ENCODE measurements at places on chromosomes 3 and 15. TPM values are rescaled to one million over a fixed set of nuclear protein-coding genes. Genes with fewer than 3 reads are reported as not detected.

Gene FAM3D
- total RNA-seq: not detected

- no peak for DNase-seq
Observed at GRCh38 chr3:16719426-16719825, 114.2 kb upstream of the DAZL start.

GRCh38 chr15:75225951-75226732 lies 24.5 kb downstream of the C15orf39 start:
- no peak for DNase-seq

Gene PLD1
- total RNA-seq: 1.0 TPM

DNA sequence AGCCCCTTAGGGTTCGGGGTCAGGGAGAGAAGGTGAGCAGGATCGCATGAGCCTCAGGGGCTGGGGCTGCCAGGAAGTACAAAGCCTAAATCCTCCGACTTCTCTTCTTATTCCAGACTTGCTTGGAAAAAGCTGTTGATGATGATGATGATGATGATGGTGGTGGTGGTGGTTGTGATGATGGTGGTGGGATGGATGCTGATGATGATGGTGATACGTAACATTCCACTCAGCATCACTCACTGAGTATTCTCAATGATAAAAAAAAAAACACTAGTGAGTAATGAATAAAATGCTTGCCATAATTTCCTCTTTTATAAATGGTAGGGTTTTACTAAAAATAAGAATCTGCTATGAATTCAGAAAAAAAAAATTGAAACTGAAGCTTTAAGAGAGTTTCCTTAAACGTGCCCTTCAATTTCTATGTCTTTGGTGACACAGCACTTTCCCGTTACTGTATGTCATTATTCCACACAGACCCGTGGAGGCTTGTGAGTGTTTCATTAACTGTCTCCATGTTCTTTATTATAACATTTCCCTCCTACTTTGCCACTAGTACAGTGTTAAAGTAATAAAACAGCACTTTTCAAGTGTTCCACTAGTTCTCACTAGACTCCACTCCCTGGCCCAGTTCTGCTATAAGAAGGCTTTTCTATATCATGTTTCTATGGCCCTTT lies 5.4 kb upstream of the ACAN start:
- no peak for DNase-seq
